ENCODE measurements at places on chromosomes 2 and 18.

GRCh38 chr2:7018767-7019166 is 101.6 kb downstream of the RNF144A start:
- no peak for DNase-seq

- no peak for DNase-seq
These were observed 215.3 kb downstream of the STK39 start for GRCh38 chr2:168032091-168032490.

DNA sequence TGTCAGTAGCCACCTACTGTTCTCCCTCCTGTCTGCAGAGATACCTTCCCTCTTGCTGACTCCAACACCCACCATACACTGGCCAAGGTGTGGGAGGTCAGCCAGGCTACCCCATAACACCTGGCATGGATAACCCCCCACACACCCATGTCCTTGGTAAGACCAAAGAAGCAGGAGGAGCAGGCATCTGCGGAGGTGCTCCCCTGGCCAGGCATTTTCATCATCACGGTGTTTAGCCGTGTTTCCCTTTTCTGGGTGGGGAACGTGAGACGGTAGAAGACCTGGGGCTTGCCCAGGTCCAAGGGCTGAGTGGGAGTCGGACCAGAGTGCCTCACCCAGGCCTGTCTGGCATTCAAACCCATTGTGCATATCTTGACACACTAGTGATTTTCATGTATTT is 150.3 kb downstream of the SMAD7 start:
- no peak for DNase-seq

DNA sequence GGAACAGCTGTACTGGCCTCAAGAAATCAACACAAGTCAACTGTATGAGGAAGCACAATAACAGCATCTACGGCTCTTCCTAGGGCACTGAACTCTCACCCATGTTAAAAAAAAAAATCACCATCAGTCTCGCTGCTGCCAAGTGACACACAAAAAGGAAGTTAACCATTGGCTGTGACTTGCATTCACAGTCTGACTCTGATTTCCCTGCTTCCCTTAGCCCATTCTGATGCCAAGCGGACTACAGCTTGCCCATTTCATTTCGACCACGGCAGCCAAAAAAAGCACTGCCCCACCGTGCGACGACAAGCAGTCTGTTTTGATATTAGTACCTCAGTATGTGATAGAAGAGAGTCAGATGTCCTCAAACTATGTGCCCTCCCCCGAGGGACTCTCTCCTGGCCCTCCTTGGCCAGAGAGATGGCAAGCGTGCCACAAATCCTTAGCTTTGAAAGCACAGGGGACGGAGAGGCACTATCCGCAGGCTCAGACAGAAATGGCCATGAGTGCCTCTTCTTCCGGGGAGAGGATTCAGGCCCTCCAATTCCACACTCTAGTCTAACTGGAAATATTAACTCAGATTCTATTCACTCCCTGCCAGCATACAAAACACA is 250.0 kb downstream of the TCF4 start:
- no peak for DNase-seq

DNA sequence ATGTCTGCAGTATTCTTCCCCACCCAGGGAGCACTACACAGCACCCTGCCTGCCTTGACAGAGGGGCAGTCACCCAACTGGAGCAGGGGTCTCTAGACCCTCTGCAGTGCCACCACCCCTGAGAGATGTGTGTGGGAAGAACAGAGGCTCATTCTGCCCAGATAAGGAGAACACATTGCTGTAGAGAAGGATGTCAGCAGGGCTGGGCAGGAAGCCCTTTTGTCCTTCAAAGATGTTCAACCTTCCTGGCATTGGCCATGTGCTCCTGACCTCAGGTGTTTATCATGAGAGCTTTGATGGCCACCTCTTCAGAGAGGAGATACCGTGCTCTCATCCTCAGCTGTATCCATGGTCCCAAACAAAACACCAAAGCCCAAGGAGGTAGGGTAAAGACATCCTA is 4.6 kb upstream of the TEX51 start:
- no peak for DNase-seq

DNA sequence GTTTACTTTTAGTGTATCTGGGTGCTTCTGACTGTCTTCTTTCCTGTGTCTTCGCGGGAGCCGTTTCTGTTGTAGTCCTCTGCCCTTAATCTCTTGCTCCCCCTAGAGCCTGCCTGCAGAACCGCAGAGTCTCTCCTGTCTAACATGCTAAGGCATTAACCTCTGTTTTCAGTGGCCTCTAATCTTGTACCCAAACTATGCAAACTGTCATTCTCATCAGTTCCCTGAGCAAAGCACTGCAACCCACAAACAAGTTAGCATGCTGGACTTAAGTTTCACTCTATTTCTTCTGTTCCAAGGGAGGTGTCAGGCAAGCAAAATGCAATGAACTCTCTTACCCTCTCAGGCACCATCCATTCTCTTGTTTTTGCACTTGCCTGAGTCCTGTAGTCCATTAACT is 138.4 kb downstream of the OTX1 start:
- no peak for DNase-seq

GRCh38 chr18:54205959-54206358 is 18.5 kb downstream of the MBD2 start:
- DNase-seq: no peak

- no peak for DNase-seq
These were observed 13.3 kb upstream of the TMX3 start for GRCh38 chr18:68728081-68728700.

GRCh38 chr2:125656190-125656589 is 999.8 kb upstream of the GYPC start:
- DNase-seq: no peak

DNA sequence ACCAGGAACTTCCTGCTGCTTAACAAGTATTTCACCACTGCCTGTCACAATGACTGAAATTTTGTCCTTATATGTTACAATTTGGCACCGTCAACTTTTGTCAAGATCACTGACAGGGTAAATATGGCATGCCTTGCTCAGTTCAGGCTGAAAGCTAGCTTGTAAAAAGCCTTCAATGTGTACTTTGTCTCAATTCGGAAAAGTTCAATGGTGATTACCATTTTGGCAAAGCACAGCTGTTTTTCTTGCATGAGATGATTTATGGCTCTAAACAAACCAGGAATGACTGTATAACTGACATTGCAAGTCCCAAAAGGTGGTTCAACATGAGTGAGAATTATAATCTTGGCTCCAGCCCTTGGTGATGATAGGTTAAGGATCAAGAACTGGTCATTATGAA is 1255.2 kb downstream of the CNTNAP5 start:
- peak; percentile 64 for DNase-seq

DNA sequence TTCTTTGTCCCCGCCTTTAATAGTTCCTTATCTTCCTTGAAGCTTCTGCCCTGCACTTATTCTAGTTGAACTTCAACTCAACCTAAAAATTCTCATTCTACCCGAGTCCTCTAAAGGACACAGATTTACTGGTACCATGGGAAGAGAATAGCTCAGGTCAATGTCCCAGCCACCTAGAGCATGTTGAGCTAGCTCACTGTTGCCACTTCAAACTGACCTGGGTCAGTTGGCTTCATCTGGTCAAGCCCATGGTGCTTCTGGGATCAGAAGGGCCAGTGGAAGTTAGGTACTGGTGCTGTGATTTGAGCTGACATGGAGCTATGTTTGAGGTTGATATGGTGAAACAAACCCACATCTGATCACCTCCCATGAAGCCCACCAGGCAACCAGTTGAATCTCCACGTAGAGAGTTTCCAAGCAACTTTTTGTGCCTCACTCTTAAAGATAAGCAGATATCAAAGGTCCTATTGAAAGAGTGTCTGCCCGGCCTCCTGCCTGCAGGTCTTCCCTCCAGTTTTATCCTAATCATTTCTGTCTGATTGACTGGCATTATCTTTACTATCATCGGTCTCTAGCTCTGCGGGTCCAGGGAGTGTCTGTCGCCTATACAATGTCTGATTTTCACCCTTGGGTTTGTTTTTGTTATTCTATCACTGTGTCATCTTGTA is 17.2 kb downstream of the GREB1 start:
- no peak for DNase-seq

All from NCI-H2081 treated with DMSO at 0.1 percent for 48 hours (cell line).